ENCODE measurements at places on chromosomes 1 and 21. TPM values are rescaled to one million over a fixed set of nuclear protein-coding genes. Genes with fewer than 3 reads are reported as not detected.

The EXOSC10 gene
- 38.7 TPM for total RNA-seq

The OR6N1 gene
- total RNA-seq: not detected

The KCNQ4 gene
- total RNA-seq: 14.5 TPM

The AGT gene
- total RNA-seq: 79.0 TPM

Data from ascending aorta (tissue), 2 donors.